ENCODE measurements at places on chromosomes 5 and 9. TPM values are rescaled to one million over a fixed set of nuclear protein-coding genes. Genes with fewer than 3 reads are reported as not detected.

DNA sequence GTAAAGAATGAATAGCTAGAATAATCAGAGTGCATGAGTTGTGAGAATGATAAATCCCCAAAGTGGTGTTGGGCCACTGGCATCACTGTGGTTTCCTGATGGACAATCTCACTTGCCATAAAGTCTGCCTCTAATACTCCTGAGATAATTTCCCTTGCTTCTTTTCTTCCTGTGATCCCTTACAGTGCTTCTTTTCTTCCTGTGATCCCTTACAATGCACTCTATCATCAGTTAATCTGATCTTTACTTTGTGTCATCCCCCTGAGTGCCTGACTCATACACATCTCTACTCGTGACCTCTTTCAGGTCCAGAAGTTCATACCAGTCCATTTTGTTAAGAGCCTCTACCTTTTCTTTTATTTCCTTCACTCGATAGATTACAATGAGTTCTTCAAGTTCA, 418.3 kb downstream of the HCN1 start:
- DNase-seq, result no peak

DNA sequence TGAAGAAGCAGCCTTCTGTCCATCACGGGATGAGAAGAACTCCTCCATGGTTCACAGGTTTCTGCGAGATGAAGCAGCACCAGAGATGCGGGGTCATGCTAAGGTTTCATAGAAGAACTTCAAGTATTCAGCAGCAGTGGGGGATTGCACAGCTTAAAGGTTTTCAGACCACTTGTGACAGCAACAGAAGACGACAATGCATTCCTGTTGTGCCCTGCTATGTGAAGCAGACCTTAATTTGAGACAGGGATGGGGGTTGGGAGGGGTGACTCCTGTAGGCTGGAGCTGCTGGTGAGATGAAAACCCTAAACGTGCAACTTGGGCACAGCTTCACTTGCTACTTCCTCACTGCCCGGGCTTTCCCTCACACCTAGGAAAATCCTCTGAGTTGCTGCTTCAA, 256.0 kb downstream of the SLIT3 start:
- DNase-seq, result no peak

GRCh38 chr9:976943-977837, 735 bp downstream of the DMRT3 start:
- DNase-seq, result no peak

- no peak for DNase-seq
These were observed 27.6 kb downstream of the ADAMTS2 start for GRCh38 chr5:179317411-179318220.

DNA sequence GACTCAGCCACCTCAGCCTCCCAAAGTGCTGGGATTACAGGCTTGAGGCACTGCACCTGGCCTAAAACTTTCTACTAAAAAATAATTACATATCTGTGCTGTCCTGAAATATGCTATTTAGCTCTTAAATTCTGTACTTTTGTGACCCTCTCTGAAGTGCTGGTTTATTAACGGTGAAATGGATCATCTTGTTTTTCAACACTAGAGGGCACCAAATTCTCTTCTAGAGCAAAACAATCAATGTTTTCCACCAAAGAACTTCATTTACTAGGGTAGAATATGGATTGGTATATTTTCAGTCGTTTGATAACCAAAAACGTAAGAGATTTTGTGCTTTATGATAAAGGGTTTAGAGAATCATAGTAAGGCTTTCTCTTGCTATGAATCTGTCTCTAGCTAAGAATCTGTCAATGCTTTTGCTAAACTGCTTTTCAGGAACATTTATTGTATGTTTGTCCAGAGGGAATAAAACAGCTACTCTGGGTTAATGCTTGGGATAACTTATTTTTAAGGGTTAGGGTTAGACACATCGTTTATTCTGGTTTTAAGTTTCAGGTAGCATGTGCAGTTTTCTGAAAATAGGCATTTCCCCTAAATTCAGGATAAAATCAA, 63.6 kb downstream of the RNF180 start:
- no peak for DNase-seq

DNA sequence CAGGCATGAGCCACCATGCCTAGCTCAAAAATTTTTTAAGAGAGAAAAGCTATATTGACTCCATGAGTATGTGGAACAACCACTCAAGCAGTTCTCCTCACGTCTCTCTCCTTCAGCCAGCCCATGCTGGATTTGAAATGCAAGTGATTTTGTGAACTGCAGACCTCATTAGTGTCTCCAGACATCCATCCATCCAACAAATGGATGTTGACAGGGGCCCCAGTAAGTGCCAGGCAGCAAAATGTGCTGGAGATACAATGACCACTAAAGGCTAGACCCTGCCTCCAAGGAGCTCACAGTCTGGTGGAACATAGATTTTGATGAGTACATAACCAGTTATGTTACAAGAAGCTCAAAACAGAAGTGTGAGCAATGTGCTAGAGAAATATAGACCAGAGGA, 37.1 kb upstream of the PPARGC1B start:
- no peak for DNase-seq

DNA sequence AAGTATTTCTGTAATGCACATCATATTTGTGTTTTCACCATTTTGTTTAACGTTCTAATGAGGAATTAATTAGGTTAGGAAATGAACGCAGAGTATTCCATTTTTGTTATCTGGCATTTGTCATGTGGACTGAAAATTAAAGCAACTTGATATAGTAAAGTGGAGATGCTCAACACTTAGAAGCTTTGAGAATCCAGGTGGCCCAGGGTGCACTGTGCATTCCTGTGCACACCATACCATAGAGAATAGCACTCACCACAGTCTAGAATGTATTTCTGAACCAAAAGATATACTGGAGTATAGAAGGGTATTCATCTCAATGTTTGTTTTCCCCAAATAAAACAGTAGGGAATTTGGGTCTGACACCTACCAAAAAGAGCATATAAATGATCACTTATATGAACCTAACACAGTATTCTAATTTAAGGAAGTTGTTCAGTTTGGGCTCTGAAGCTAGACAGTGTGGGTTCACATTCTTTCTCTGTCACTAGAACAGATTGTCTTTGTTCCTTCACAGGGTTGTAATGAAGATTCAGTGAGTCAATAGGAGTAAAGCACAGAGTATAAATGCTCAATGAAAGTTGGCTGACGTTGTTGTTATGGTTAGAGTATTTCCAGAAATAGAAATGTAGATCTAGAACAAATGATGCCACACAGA, 125.6 kb upstream of the DMRT1 start:
- no peak for DNase-seq

- DNase-seq, result no peak
These were observed 18.1 kb downstream of the HMCN2 start for GRCh38 chr9:130283539-130284248.

Gene ZNF608
- total RNA-seq, result 22.0 TPM

Gene DOCK2
- 344 TPM for total RNA-seq

Gene FBN2
- total RNA-seq, result not detected

All from activated B cell treated with CpG ODN at 0.5 μM for 24 hours (primary cell).